ENCODE measurements at places on chromosomes 1 and 21.

GRCh38 chr21:39840373-39841097 is 26.7 kb upstream of the PCP4 start:
- no peak for DNase-seq

DNA sequence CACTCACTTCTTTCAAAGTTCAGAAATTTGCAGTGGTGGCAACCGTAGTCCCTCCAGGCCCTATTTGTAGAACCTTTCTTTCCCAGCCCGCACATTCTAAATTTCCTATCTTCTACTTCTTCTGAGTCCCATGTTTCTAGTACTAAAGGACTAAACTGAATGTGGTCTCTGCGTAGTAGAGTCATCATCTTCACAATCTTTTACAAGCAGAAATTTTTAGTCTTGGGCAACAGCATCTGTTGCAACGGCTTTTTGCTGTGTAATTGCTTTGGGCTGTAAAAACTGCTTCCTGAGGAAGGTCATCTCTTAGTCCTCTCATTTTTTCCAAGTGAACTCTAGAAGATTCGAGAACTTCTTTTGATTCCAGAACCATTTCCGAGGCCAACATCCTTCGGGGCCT is 23.9 kb downstream of the VAV3 start:
- no peak for DNase-seq

DNA sequence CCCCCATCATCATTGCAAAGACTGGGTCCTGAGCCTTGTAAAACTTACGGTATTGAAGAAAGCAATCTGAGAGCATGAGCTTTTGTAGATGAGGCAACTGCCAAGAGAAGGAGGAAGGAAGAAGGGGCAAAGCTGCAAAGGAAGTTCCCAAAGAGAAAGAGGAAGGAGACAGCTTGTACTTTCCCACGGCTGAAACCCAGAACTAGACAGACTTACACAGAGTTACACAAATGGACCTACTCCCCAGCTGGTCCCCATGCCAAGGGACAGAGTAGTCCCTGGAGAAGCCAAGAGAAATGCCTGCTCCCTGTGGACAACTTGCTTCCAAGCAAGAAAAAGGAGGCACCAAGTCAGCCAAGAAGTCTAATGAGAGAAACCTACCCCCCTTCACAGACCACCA is 22.6 kb downstream of the SLC5A9 start:
- no peak for DNase-seq

- DNase-seq, result no peak
Observed at GRCh38 chr1:91851130-91852010, 34.6 kb downstream of the TGFBR3 start.

GRCh38 chr1:29657816-29658215 is 421.5 kb downstream of the PTPRU start:
- DNase-seq, result peak; percentile 15

GRCh38 chr21:42154237-42155044 is 64.5 kb upstream of the ABCG1 start:
- DNase-seq, result peak; percentile 41

- peak; percentile 35 for DNase-seq
Observed at GRCh38 chr1:36665478-36666080, 182.9 kb upstream of the CSF3R start.

- no peak for DNase-seq
Observed at GRCh38 chr1:84434081-84434769, 35.9 kb downstream of the DNASE2B start.

DNA sequence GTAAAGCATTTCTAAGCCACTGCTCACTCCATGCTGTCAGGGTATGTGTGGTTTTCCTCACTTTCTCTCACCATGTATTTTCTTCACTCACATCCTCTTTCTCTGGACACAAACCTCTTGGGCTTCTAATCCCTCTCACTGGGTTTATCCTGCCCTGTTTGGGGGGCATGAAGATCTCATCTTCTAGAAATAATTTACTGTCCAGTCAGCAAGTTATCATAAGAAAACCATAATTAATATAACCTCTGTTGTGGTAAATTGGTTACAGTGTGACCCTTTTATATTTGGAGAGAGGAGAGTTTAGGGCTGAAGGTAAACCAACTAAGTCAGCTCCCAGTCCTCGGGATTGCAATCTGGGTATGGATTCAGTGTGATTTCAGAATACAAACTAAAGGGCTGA is 213.8 kb upstream of the PROX1 start:
- no peak for DNase-seq

DNA sequence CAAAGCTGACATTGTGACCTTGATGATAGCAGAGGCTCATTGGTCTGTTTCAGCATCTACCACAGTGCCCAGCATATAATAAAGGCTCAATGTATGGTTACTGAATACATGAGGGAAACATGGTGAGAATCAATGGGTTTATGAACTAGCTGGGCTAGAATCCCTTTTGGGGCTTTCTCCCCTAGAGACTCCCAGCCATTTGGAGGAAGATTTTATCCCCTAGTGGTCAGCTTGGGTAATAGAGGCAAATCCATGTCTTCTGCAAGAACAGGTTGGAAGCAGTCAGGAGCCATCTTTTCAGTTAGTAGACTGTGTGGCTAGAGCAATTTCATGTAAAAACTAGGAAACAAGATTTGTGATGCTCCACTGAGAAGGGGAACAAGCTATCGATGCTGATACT is 15.8 kb upstream of the REG4 start:
- DNase-seq, result no peak

- no peak for DNase-seq
Observed at GRCh38 chr1:115624859-115625258, 16.9 kb upstream of the VANGL1 start.

- no peak for DNase-seq
Observed at GRCh38 chr1:160346463-160346862, 3.3 kb downstream of the NCSTN start.

DNA sequence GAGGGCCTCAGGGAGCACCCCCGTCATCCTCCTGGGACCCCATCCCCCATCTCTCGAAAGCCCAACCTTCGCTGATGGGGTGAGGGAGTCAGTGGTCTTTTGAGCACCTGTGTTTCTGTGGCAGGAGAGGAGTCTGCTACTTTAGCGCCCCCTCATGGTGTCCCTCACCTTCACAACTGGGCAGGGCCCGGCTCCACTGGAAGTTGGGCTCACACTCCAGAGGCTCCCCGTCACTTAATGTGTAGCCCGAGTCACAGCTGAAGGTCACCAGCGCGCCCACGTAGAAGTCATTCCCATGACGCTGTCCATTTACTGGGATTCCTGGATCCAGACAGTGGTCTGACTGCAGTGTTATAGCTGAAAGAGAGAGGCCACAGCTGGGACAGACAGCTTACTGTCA is 139.5 kb upstream of the HMGB4 start:
- peak; percentile 38 for DNase-seq

DNA sequence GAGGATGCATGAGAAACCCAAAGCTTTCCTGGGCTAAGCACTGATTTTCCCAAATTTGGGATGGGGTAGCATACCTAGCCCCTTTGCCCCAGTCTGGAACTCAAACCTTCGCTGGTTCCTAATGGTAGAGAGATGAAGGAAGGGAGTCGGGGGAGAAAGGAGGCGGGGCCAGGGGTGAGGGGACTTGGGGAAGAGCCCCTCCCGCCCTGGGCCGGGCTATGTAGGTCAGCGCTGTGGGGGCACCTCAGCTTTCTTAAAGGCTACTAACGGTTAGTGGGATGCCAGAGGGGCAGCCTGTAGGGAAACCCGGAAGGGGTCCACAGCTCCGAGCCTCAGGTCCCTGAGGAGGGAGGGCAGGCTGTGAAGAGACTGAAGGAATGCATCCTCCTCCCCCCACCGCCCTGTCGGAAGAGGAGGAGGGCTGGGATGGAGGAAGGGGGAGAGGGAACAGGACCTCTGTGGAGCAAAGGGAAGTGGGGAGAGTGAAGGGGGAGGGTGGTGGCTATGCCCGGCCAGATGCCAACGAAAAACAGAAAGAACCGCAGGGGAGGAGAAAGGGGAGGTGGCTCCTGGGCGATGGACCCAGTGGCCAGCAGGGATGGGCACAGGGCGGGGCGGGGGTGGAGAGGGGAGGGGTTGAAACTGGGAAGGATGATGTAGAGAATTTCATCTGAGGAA is 1.3 kb downstream of the CADM3 start:
- DNase-seq, result no peak

DNA sequence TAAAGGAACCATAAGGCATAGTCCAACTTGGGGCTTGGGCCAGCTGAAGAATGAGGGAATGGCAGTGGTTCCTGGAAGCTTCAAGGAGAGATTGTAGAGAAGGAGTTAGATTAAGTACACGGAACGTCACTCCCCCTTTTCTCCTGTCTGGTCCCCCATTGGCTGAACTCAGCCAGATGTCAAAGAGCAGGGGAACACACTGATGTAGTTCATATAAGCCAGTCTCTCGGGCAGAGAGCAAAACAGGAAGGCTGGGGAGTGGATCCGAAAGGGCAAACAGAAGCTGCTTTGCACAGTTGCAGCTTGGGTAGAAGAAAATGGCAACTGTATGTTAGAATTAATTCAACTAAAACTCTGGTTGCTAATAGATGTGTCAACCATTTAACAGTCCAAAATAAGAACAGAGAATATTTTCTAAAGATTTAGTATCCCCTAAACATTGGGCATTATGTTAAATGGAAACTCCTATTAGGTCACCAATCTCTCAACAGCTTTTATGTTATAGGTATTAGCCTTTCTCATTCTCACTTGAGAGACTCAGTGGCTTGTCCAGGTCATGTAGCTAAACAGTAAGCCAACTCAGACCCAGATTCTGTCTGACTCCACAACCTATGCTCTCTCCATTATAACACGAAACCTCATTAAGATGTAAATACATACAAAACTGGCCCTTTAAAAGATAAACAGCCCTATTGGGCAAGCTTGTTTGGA is 600.7 kb upstream of the USP24 start:
- no peak for DNase-seq

DNA sequence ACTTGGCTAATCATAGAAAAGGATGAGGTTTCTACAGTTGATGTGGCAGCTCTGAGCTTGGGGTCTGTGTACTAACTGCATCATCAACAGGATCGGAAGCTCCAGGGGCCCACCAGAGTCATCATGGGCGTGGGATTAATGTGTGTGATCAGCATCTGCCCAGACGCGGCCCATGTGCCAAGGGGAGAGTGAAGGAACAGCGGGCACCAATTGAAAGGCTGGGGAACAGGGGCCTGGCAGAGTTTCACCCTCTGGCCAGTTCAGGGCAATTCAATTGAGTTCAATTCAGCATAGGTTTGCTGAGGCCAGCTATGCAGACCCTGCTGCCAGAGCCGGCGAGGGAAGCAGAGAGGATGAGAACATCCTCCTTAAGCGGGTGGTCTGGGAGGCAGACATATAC is 260.0 kb upstream of the AJAP1 start:
- DNase-seq, result no peak

GRCh38 chr1:228445843-228446650 is 29.4 kb upstream of the TRIM17 start:
- peak; percentile 74 for DNase-seq

GRCh38 chr1:53766194-53766742 is 27.3 kb upstream of the GLIS1 start:
- no peak for DNase-seq

DNA sequence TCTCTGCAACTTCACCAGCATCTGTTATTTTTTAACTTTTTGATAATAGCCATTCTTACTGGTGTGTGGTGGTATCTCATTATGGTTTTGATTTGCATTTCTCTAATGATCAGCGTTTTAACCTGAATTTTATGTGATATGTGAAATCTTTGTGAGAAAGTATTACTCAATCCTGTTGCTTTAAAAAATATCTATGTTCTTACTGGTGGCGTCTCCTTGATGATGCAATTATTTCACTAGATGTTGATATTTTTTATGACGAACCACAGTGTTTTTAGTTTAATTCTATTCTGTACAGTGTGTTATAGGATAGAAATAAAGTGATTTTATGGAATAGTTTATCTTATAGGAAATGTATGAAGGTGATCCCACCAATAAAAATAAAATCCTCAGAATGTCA is 54.7 kb upstream of the GPR88 start:
- no peak for DNase-seq

- peak; percentile 79 for DNase-seq
Observed at GRCh38 chr1:181044449-181044966, 10.7 kb downstream of the MR1 start.

DNA sequence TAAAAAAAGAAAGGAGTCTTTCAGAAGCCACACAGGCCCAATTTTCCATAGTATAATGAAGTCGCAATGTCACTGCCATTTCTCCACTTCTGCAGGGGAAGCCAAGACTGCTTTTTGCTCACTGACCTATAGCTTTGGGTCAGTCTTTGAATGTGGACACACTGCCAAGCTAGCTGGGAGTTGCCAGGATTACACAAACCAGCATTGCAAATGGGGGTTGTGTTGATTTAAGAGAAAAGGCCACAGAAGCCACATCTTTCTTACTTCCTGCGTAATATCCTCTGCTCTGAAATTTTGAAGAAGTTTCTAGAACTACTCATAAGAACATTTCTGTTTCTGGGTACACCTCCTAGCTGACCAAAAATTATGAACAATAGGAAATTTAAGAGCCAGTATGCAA is 45.8 kb upstream of the SAMSN1 start:
- no peak for DNase-seq

GRCh38 chr1:3628445-3628844 is 3.6 kb downstream of the TPRG1L start:
- DNase-seq, result no peak

DNA sequence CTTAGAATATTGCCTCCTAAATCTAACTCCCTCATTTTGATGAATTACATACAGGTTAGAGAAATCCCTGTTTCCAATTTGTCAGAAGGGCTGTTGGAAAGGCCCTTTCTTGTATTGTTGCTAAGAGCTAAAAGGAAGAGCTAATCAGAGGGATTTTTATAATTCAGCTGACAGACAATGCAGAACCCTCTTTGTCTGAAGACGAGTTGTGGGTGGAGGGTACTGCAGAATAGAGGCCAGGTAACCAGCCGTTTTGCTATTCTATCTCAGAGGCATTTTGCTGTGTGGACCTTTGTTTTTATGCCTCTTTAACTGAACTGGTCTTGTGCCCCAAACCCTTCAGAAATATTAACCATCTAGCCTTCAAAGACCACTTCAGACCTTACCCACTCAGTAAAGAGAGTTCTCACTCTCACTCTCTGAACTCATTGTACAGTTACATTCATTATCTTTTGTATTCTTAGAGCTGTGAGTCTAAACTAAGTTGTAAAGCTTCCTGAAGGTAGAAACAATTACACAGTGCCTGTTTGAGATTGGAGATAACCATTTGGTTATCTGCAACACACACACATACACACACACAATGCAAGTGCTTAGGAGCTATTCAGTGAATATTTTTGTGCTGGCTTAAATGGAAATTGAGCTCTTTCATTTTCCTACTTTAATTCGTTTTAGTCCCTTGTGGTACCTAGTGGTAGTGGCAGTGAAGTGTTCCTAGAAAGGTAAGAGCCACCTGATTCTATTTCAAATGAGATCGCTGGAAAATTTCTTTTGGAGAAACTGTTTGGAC is 19.7 kb downstream of the KPNA6 start:
- DNase-seq, result no peak

DNA sequence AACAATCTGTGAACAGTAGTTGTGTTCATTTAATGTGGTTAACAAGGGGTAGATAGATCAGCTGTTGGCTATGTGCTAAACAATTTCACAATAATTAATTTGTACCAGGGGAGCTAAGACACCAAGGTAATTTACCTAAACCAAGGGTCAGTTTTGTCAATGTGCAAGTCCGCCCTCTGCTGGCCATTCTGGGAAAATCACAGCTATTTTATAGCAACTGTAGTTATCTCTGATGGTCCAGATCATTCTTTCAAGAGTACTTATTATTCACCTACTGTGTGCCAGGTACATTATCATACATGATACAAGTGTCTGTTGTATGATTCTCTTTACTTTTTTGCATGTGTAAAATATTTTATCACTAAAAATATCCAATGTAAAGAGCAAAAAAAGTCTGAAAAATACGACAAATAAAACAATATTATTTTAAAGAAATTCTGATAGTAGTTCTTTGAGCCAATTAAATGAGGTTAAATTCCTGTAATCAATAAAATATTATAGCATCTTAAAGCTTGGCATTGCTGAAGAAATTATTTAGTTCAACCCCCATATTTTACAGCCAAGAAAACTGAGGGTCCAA is 312.3 kb upstream of the FAM78B start:
- DNase-seq, result peak; percentile 62
